ENCODE measurements at places on chromosomes 2 and 18. TPM values are rescaled to one million over a fixed set of nuclear protein-coding genes. Genes with fewer than 3 reads are reported as not detected.

Gene TRABD2A
- polyA plus RNA-seq = not detected

Gene ADGRF3
- polyA plus RNA-seq = not detected

Gene GULP1
- polyA plus RNA-seq = not detected

Gene RELCH
- 6.2 TPM for polyA plus RNA-seq

Gene RGPD3
- not detected for polyA plus RNA-seq

Gene CYP27C1
- polyA plus RNA-seq = not detected

Gene UGT1A8
- not detected for polyA plus RNA-seq

Gene SCN2A
- not detected for polyA plus RNA-seq

Gene PAX3
- not detected for polyA plus RNA-seq

Gene STK17B
- polyA plus RNA-seq = 68.0 TPM

Gene FNDC4
- polyA plus RNA-seq = not detected

Gene FAM110C
- 1.9 TPM for polyA plus RNA-seq

Gene FEV
- polyA plus RNA-seq = not detected

Gene RPRD1A
- polyA plus RNA-seq = 6.3 TPM

Gene ARL4C
- polyA plus RNA-seq = 196 TPM

Gene FIGN
- not detected for polyA plus RNA-seq

Gene REG3G
- polyA plus RNA-seq = not detected

Gene ZNF514
- 2.5 TPM for polyA plus RNA-seq

Gene LIMS4
- polyA plus RNA-seq = not detected

Gene LRP2
- polyA plus RNA-seq = not detected

Gene HOXD10
- polyA plus RNA-seq = not detected

Gene LIMS2
- not detected for polyA plus RNA-seq

Gene TXNDC2
- polyA plus RNA-seq = not detected

Gene EDAR
- not detected for polyA plus RNA-seq

Gene WIPF1
- 131 TPM for polyA plus RNA-seq

Gene EIF4E2
- 80.3 TPM for polyA plus RNA-seq
